Muscle of back (tissue), 13 donors: ENCODE measurements at places on chromosomes 7 and 10.
A peak's percentile ranks its signal among the peaks of the same experiment; 100 is the strongest.

- no peak for DNase-seq
Measured at GRCh38 chr7:22146961-22147512, 201.3 kb upstream of the CDCA7L start.

DNA sequence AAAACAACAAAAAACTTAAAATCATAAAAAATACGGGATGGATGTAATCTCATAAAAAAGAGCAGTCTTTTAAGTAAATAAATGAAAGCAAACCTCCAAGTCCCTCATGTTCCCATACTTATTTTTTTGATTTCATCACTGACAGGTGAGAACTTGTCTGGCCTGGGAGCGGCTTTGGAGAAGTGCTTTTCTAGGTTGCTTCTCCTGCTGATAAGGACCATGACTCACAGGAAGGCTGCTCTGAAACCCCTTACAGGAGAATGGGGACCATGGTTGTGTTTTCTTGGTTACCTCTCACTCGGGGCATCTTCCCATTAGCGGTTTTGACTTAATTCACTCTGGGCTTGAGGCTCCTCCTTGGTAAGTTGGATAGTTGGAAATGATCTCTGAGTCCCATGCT, 237.4 kb downstream of the CAMK1D start:
- no peak for DNase-seq

DNA sequence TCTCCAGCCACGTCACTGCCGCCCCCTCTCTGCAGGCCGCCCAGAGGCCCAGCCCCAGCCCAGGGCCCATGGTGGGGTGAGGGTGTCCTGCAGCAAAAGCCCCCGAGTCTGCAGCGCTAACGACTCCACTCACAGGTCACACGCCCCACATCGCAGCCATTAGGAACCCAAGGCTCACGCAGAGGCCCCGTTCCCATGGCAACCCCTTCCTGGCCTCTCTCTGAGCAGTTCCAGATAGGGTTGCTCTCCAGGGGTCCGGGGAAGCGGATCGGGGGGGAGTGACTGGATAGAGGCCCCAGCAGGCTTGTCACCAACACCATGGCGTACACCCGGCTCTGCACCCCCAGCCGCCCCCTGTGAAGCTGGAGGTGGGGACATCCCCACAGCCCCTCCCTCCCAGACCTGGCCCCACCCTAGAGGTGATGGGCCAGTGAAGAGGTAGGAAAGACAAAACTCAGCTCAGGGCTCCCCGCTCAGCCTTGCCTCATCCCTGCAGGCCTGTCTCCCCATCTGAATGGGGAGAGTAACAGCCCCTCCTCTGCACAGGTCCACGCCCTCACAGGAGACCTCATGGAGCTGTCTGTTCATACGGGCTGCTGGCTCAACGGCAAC, 41.2 kb downstream of the TNRC18 start:
- DNase-seq, result peak; percentile 28

DNA sequence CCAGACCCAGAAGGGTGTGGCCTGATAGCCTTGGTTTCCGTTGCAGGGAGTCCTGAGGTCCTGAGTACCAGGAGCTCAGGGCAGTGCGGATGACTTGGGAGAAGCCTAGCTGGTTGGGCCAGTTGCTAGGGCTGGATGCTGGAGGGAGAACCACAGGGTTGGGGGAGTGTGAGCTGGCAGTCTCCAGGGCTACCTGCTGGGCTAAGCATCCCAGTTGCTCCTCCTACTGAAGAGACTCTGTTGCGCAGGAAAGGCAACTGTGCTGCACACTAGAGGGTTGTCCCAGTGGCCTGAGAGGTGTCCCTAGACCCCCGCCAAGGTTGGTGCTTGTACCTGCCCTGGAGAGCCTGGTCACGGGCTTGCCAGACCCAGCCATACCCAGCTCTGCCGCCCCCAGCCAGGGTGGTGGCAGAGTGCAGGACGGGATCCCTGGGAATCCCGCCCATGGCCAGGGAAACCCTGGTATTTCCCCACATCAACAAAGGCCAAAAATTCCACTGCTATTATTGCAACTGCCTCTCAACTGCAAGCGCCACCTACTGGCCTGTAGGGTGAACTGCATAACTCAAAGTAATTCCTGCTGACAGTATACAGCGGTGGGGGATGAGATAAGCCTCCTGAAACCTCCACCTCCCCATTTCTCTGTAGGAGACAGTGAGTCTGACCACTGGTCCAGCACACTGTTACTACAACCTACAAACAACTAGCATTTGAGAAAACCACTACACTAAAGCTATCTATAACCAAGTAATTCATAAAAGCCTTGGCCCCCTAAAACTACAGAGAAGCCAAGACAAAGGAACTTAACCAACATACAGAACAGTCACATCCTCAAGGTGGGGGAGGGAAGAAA, 67.6 kb upstream of the DDC start:
- no peak for DNase-seq

DNA sequence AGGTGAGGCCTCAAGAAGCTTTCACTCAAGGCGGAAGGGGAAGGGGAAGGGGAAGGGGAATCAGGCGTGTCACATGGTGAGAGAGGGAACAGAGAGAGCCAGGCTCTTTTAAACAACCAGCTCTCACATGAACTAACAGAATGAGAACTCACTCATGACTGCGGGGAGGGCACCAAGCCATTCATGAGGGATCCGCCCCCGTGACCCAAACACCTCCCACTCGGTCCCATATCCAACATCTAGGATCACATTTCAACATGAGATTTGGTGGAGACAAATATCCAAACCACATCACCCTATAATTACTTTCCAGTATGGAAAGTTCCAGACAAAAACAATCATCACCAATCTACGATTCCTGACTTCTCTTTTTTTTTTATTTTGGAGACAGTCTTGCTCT, 22.9 kb downstream of the HIP1 start:
- DNase-seq, result no peak

GRCh38 chr7:128947854-128948253, 10.1 kb downstream of the IRF5 start:
- no peak for DNase-seq

DNA sequence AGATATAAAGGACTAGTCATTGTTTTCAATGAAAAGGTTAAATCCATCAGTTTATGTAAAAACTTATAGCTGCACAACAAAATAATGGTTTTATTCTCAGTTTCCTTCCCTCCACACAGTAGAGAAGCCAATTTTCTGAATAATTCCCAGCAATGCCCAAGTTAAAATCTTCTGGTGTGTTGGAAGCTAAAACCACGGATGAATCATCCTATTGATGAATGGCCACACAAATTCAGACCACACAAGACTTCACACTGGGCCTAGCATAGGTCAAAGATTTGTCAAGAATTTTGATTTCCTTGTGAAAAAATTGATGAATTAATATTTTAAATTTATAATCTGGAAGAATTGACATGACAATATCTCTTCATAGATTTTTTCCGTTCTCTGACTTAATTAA, 617.6 kb downstream of the INHBA start:
- DNase-seq, result no peak

DNA sequence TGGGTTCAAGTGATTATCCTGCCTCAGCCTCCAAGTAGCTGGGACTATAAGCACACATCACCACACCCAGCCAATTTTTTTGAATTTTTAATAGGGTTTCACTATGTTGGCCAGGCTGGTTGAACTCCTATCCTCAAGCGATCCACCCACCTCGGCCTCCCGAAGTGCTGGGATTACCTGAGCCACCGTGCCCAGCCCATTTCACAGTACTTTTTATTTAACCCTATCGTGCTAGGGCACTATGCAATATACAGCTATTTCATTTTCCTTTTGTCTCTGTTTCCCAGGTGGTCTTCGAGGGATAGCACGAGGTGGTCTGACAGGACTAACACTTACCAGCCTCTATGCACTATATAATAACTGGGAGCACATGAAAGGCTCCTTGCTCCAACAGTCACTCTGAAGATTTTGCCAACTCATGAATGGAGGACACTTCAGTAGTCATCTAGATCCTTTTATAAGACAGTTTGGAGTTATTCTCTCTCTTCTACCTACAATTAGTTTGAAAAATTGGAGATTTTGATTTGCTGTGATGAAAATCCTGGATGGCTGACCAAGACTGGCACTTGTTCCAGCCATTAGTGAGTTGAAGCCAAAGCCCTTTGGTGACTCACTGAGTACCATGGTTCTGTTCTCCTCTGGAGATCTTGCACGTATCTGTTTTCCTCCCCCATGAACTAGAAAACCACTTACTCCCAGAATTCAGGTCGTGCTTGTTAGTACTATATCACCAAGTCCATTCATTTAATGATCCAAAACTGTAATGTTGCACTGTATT, 27.3 kb downstream of the NCOA4 start:
- no peak for DNase-seq

DNA sequence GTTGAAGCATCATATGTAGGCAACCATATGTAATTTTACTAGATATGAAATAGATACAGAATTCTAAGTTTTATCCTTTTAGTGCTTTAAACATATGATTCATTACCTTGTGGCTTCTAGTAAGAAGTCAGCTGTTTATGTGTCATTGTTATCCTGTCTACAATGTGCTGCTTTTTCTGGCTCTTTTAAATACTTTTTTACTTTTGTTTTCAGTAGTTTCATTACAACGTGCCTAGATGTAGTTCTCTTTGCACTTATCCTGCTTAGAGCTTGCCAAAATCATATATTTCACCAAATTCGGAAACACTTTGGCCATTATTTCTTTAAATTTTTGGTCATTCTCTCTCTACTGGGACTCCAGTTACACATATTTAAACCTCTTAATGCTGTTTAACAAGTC, 26.4 kb downstream of the YAE1 start:
- no peak for DNase-seq

- DNase-seq, result peak; percentile 18
Measured at GRCh38 chr7:50595491-50596102, 30.4 kb upstream of the DDC start.

DNA sequence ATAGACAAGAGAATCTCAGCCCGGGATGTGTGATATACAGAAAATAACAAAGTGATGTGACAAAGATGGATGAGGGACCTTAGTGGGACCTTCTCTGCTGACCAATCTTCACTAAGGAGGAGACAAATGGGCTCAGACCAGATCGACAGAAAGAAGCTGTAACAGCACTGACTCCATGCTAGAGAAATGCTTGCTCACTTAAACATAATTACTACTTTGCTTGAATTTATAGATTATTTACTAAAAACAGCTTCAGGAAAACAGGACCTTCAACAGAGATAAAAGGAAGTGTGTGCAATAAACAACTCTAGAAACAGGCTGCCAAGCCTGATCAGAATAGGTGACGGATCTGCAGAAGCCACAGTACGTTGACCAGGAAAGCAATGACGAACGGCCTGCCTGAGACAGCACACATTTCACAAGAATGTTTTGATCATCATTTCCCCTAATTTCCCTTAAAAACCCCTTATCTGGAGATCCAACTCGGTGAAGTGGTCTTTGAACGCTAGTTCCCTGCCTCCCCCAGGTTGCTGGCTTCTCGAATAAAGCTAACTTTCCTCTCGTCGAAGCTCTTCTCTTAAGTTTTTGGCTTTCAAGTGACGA, 98.4 kb upstream of the STEAP1B start:
- no peak for DNase-seq

- no peak for DNase-seq
Measured at GRCh38 chr7:27211764-27212204, 11.9 kb upstream of the HOXA13 start.

GRCh38 chr10:6988654-6989053, 408.6 kb upstream of the PRKCQ start:
- no peak for DNase-seq

GRCh38 chr7:118094044-118094443, 89.9 kb upstream of the LSM8 start:
- DNase-seq, result no peak

GRCh38 chr10:84214046-84214572, 11.2 kb downstream of the LRIT2 start:
- DNase-seq, result no peak

- DNase-seq, result no peak
Measured at GRCh38 chr10:132411561-132412253, 14.7 kb downstream of the PWWP2B start.

DNA sequence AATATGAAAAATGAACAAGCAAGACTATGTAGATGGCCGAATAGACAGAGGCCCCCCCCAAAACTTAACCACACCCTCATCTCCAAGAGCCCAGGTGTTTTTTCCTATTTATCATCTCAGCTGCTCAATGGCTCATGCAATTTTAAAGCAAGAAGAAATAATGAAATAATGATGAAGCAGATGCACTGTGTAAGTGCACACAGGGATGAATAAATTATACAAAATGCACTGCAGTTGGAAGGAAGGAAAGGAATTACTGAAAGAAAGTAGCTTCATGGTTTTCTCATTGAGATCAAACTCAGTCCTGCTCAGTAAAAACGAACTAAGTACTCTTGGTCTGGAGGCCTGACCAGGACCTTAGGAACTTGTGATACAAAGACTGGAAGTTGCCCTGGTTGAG, 810.1 kb downstream of the NRG3 start:
- DNase-seq, result no peak

DNA sequence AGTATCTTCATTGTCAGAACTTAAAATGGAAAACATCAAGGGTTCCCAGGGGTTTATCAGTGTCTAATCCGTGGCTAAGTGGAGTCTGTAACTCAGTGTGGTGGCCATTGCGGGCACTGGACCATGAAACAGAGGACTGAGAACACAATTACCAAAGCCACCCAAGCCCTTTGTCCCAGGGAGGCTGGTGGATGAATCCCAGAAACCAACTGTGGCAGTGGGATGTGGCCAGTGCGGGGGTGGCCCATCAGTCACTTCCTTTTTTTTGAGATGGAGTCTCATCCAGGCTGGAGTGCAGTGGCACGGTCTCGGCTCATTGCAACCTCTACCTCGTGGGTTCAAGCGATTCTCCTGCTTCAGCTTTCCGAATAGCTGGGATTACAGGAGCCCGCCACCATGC, 61.8 kb downstream of the TACC2 start:
- no peak for DNase-seq

GRCh38 chr10:130329792-130330191, 193.6 kb downstream of the GLRX3 start:
- DNase-seq, result no peak

DNA sequence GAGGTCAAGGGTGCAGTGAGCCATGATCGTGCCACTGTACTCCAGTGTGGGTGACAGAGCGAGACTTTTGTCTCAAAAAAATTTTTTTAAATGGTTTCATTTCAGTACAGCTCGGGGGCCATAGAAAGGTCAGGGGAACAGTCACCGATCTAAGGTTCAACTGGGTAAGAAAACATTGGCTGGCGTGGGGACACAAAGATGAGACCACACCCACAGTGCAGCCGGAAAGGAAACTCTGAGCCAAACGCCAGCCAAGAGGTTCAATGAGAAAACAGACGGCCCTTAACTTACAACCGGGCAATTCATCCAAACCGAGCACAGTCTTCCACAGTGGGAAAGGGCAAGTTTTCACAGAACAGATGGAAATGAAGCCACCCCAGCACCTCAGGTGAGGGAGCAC, 65.1 kb downstream of the SLC37A3 start:
- DNase-seq, result no peak

DNA sequence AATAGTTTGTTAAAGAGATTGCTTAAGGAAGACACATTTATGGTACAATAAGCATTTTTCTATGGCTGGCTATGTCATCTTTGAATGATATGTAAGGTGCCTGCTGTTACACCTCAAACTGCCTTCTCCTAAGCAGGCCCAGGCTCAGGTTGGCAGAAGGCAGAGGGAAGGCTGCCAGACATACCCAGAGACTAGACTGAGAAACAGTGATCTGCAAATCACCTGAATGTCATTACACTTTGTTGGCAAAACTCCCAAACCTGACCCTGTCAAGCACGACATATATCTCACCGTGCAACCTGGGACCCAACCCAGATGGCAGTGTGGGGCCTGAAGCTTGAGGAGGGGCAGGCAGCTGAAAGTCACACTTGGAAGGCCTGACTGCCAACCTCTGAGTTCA, 136.6 kb upstream of the TARP start:
- DNase-seq, result no peak

GRCh38 chr7:46160861-46161260, 239.8 kb upstream of the IGFBP3 start:
- DNase-seq, result no peak
